GM23248 (cell line): ENCODE measurements at places on chromosomes 11 and 22. TPM values are rescaled to one million over a fixed set of nuclear protein-coding genes. Genes with fewer than 3 reads are reported as not detected.

DNA sequence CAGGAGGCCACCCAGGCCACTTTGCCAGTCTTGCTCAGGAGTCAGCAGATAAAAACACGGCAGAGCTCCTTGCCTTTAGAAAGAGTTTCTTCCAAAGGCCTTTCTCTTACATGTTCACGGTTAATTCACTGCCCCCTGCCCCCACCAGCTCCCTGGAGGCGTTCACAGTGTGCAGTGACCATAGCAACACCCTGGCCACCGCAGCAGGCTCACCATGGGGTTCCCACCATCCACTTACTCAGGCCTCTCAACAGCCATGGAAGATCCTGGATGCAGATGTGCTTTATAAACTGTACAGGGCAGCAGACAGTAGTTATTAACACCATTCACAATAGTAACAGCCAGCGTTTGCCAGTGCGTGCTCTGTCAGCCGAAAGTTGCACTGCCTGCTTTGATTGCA, 10.6 kb upstream of the MYO7A start:
- no peaks in the 10 kb centered on the region for H3K27me3 ChIP-seq
- no peaks in the 10 kb centered on the region for H3K4me1 ChIP-seq
- no peak overlapping the region for H3K27ac ChIP-seq
- H3K4me3 ChIP-seq = no peak overlapping the region
- no peak for DNase-seq

DNA sequence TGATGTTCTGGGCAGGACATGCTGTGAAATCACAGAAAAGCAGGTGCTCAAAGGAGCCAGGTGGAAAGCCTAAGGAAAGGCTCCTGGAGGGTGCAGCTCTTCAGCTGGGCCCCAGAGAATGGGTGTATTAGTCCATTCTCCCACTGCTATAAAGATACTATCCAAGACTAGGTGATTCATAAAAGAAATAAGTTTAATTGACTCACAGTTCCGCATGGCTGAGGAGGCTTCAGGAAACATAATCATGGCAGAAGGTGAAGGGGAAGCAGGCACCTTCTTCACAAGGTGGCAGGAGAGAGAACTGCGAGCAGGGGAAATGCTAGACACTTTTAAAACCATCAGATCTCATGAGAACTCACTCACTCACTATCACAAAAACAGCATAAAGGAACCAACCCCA, 43.1 kb upstream of the DEUP1 start:
- H3K27me3 ChIP-seq = no peaks in the 10 kb centered on the region
- no peak overlapping the region for H3K27ac ChIP-seq

- no peaks in the 10 kb centered on the region for H3K4me1 ChIP-seq
- no peaks in the 10 kb centered on the region for H3K36me3 ChIP-seq
Observed at GRCh38 chr11:2870969-2871680, 14.4 kb downstream of the CDKN1C start.

NCAPD3 gene
- total RNA-seq = 9.0 and 13.3 TPM in 2 replicates

GRCh38 chr11:128187377-128187776, 400.0 kb downstream of the ETS1 start:
- DNase-seq = no peak
- no peaks in the 10 kb centered on the region for H3K36me3 ChIP-seq
- peaks cover 17% of the 10 kb centered on the region for H3K4me1 ChIP-seq
- H3K27ac ChIP-seq = no peak overlapping the region
- no peak overlapping the region for H3K4me3 ChIP-seq

SGSM1 gene
- total RNA-seq = not detected in 2 replicates

- H3K4me3 ChIP-seq = no peak overlapping the region
- DNase-seq = peak; percentile 57
- H3K27ac ChIP-seq = peak overlapping the region; percentile 82
- H3K27me3 ChIP-seq = no peaks in the 10 kb centered on the region
Observed at GRCh38 chr11:9765320-9766101, 101.6 kb downstream of the SWAP70 start.
